PC-3 (cell line): ENCODE measurements at places on chromosomes 3 and 15. TPM values are rescaled to one million over a fixed set of nuclear protein-coding genes. Genes with fewer than 3 reads are reported as not detected.

The ZNF860 gene
- 7.9 and 10.5 TPM in 2 replicates for total RNA-seq

The AHSG gene
- total RNA-seq, result not detected in 2 replicates

The GOLGA8F gene
- not detected in 2 replicates for total RNA-seq

The CHDH gene
- 3.2 and 5.1 TPM in 2 replicates for total RNA-seq

The CEMIP gene
- total RNA-seq, result 3.1 and 4.0 TPM in 2 replicates

The CCDC191 gene
- 1.3 and 1.7 TPM in 2 replicates for total RNA-seq

DNA sequence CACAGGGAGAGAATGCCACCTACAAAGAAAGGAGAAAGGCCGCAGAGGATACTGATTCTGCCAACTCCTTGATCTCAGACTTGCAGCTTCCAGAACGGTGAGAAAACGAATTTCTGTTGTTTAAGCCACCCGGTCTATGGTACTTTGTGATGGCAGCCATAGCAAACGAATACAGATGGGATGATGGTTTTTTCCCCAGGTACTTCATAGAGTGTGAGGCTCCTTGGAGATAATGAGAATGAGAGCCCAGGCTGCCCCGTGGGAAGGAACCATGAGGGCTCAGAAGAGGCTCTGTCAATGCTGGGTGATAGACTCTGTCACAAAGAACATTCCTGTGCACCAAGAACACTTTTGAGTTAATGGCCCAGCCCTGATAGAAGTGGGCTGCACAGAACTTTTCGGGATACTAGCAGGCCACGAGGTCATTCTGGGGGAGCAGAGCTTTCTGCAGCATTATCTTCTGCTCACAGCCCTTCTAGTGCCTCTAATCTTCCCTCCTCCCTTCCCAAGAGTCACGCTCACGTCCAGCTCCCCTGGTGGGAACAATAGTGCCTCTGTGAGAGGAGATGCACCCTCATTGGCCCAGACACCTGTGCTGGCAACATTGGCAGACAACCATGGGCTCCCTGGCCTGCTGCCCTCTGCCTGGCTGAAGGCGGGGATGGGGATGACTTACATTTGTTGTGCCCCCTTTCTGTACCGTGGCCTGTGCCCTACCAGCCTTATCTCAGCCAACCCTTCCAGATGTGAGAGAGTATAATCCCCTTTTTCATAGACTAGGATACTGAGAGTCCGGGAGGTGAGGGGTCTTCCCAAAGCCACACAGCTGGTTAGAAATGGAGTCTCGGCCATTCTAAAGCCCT, 5.2 kb upstream of the RLBP1 start:
- H3K27me3 ChIP-seq, result no peaks in the 10 kb centered on the region
- H3K27ac ChIP-seq, result no peak overlapping the region
- peaks cover 13% of the 10 kb centered on the region for H3K4me1 ChIP-seq
- no peak for DNase-seq

DNA sequence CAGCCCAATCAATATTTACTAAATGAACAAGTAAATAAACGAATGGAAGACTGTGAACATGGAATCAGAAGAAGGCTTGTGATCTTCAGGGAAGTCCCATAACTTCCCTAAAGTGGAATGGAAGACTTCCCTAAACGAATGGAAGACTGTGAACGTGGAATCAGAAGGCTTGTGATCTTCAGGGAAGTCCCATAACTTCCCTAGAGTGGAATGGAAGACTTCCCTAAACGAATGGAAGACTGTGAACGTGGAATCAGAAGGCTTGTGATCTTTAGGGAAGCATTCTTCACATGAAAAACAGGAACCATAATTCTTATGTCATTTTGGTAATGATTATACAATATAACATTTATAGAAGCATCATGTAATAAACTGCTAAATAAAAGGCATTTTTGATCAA, 38.8 kb downstream of the EOGT start:
- H3K4me1 ChIP-seq, result no peaks in the 10 kb centered on the region
- no peak overlapping the region for H3K4me3 ChIP-seq
- DNase-seq, result no peak
- peaks cover 5% of the 10 kb centered on the region; the same call in 1 of the 2 replicates for H3K27me3 ChIP-seq
- no peaks in the 10 kb centered on the region for H3K36me3 ChIP-seq

DNA sequence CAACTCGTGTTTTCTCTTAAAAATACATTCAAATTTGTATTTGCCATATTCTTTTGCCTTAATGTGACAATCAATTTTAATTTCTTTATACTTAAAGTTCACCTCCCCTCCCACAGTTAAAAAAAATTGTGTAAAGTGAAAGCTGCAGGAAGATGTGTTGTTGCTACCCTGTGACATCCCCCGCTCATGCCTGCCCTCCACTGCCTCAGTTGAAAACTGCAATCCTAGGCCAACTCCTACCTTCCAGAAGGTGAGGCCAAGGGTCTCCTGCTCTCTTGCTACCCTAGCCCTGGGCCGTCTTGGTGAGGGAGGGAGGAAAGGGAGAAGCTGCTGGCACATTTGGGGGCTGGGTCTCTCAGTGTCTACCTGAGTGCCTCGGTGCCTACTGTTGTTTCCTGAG, 57.0 kb upstream of the CMTM7 start:
- DNase-seq, result peak; percentile 34
- H3K4me3 ChIP-seq, result no peak overlapping the region
- no peaks in the 10 kb centered on the region for H3K4me1 ChIP-seq
- H3K27ac ChIP-seq, result no peak overlapping the region
- no peaks in the 10 kb centered on the region for H3K36me3 ChIP-seq

GRCh38 chr15:101016581-101016980, 97.4 kb downstream of the LRRK1 start:
- no peaks in the 10 kb centered on the region for H3K27me3 ChIP-seq
- H3K4me3 ChIP-seq, result no peak overlapping the region
- no peaks in the 10 kb centered on the region for H3K4me1 ChIP-seq
- H3K36me3 ChIP-seq, result peaks cover 4% of the 10 kb centered on the region; the same call in 1 of the 2 replicates
- DNase-seq, result no peak

DNA sequence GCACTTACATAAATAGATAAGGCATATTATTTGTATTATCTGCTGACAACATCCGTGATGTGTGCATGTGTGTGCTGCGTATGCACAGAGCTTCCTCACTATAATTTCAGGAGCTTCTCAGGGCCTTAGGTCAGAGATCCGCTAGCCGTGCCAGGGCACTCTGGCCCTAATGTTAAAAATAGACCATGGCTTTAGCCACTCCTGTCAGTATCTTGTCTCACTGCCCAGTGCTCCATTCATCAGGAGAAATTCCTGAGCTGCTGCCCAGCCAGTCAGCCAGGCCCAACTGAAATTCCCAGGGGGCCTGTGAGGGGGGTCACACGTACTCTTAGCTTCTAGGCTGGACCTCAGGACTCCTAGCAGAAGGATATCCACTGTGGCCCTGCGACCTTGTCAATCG, 70.0 kb upstream of the ABHD2 start:
- DNase-seq, result no peak
- H3K4me3 ChIP-seq, result no peak overlapping the region
- H3K27ac ChIP-seq, result no peak overlapping the region
- peaks cover 18% of the 10 kb centered on the region for H3K4me1 ChIP-seq

GRCh38 chr15:35548435-35548834, 2.5 kb upstream of the DPH6 start:
- H3K4me1 ChIP-seq, result peaks cover 19% of the 10 kb centered on the region
- no peak overlapping the region for H3K4me3 ChIP-seq
- no peaks in the 10 kb centered on the region for H3K36me3 ChIP-seq
- H3K27ac ChIP-seq, result no peak overlapping the region

- H3K4me3 ChIP-seq, result peak overlapping the region; percentile 48; the same call in 1 of the 2 replicates
- H3K36me3 ChIP-seq, result no peaks in the 10 kb centered on the region
- DNase-seq, result peak; percentile 99
- no peaks in the 10 kb centered on the region for H3K27me3 ChIP-seq
These were observed 132.9 kb downstream of the TPRG1 start for GRCh38 chr3:189304465-189305351.

DNA sequence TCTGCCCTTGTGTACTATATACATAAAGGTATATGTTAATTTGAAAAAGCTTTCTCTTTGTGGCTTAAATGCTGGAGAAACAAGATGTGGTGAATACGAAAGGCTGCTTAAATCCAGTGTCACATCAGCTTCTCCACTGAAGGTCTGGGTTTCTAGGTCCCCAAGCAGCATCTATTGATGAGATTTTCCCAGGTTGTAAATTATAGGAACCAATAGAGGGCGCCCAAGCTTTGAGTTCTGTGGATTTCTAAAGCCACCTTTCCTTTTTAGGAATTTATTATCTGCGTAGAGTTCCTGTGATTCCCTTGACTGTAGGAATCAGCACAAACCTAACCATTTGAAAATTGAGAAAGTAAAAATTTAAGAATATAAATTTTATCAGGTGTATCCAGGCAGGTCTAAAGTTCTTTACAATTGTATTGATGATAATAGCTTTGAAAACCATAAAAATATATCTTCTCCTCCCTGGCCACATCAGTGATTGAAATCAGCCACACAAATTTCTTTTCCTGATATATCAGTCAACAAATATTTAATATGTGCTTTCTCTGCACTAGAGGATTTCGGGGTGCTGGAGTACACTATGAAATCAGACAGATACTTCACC, 88.3 kb upstream of the ADAMTSL3 start:
- no peaks in the 10 kb centered on the region for H3K27me3 ChIP-seq
- no peak overlapping the region for H3K27ac ChIP-seq
- H3K36me3 ChIP-seq, result no peaks in the 10 kb centered on the region
- peaks cover 7% of the 10 kb centered on the region; the same call in 1 of the 2 replicates for H3K4me1 ChIP-seq
- no peak overlapping the region for H3K4me3 ChIP-seq

GRCh38 chr3:1971780-1972179, 126.9 kb upstream of the CNTN4 start:
- DNase-seq, result no peak
- no peak overlapping the region for H3K4me3 ChIP-seq
- H3K4me1 ChIP-seq, result no peaks in the 10 kb centered on the region
- H3K27ac ChIP-seq, result no peak overlapping the region
- H3K36me3 ChIP-seq, result no peaks in the 10 kb centered on the region

- no peak overlapping the region for H3K27ac ChIP-seq
- no peak for DNase-seq
These were observed 23.7 kb downstream of the ALPK3 start for GRCh38 chr15:84840741-84841429.

DNA sequence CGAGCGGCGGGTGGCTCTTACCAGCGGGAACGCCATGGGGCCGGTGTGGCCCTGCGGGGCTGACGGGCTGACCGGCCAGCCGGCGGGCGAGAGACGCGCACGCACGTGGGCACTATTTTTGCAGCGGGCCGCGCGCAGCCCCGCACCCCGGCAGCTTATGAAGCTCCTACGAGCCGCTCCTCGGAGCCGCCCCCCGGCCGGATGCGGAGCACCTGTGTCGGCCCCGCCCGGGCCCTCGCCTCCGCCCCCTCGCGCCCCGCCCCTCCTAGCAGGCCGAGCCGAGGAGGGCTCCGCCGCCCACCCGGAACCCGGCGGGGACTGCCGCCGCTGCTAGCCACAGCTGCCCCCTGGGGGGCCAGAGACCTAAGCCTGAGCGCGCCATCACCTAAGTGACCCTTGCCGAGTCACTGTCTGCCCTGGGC, 683 bp upstream of the CPEB1 start:
- H3K27ac ChIP-seq, result no peak overlapping the region
- peaks cover 6% of the 10 kb centered on the region for H3K27me3 ChIP-seq
- no peak for DNase-seq
- H3K4me3 ChIP-seq, result peak overlapping the region; percentile 49; the same call in 1 of the 2 replicates

GRCh38 chr15:35606450-35606779, 60.5 kb upstream of the DPH6 start:
- H3K27me3 ChIP-seq, result no peaks in the 10 kb centered on the region
- H3K4me3 ChIP-seq, result no peak overlapping the region
- no peaks in the 10 kb centered on the region for H3K36me3 ChIP-seq
- peaks cover 12% of the 10 kb centered on the region for H3K4me1 ChIP-seq
- DNase-seq, result no peak

- H3K4me3 ChIP-seq, result no peak overlapping the region
- DNase-seq, result no peak
- H3K27me3 ChIP-seq, result no peaks in the 10 kb centered on the region
- H3K27ac ChIP-seq, result no peak overlapping the region
These were observed 26.9 kb upstream of the MYO1E start for GRCh38 chr15:59399465-59400102.

DNA sequence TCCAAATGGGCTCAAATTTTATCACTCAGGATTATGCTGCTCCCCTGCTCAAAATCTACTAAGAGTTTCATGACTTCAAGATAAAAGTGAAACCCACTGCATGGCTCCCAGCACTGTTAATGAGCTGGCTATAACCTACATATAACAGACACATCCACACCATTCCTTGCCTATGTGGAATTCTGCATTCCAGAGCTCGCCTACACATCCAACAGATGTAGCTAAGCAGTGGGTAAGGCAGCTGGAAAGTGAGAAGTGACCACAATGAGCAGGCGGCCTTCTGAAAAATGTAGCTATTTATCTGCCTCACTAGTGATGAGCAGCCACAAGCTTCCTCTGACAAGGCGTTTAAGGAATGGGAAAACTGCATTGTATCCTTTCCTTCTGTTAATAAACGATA, 92.0 kb upstream of the TRIM42 start:
- no peaks in the 10 kb centered on the region; the same call in 1 of the 2 replicates for H3K27me3 ChIP-seq
- no peak overlapping the region for H3K27ac ChIP-seq
- no peak overlapping the region for H3K4me3 ChIP-seq
- no peak for DNase-seq

- H3K36me3 ChIP-seq, result no peaks in the 10 kb centered on the region
- no peak overlapping the region for H3K27ac ChIP-seq
- no peak overlapping the region for H3K4me3 ChIP-seq
- DNase-seq, result no peak
- H3K4me1 ChIP-seq, result 0 out of 2 replicates have a peak, but pooled peaks cover 3% of the 10 kb centered on the region
These were observed 35.2 kb downstream of the MYZAP start for GRCh38 chr15:57626713-57627440.
